Sciatic nerve (tissue), 2 donors: ENCODE measurements at places on chromosomes 7 and 10. TPM values are rescaled to one million over a fixed set of nuclear protein-coding genes. Genes with fewer than 3 reads are reported as not detected.
A peak's percentile ranks its signal among the peaks of the same experiment; 100 is the strongest.

GRCh38 chr7:116500078-116500853 lies 728 bp downstream of the CAV2 start:
- DNase-seq = peak; percentile 68

- no peak for DNase-seq
Measured at GRCh38 chr10:107552963-107553362, 388.5 kb upstream of the SORCS1 start.

GRCh38 chr10:48947690-48948469 lies 8.2 kb upstream of the LRRC18 start:
- DNase-seq = no peak

GRCh38 chr10:132577350-132578003 lies 39.9 kb downstream of the INPP5A start:
- DNase-seq = no peak

DNA sequence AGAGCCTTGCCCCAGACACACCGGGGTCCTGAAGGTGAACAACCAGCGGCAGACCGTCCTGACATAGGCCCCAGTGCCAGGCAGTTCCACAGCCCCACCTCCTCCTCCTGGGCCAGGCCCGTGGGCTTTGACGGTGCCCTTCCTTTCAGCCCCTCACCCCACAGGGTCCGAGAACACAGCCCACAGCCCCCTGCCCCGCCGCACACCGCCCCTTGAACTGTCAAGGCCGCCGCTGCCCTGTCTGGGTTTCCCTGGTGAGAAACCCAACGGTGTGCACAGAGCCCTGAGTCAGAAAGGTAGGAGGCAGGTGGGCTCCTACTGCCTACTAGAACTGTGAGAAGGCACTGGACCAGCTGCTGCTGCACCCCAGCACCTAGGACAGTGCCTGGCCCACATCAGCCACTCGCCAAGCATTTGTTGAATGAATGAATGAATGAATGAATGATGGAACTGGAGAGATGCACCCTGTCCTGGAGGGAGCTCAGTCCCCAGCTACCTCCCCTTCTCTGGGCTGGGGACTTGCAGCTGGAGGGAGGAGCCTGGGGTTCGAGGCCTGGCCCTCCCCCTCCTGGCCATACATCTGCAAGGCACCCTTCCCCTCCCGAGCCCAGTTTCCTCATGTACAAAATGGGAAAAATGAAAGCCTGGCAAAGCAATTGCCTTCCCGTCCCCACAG lies 117.9 kb downstream of the SLIT1 start:
- DNase-seq = no peak

The FAM200A gene
- 6.7 TPM for total RNA-seq

GRCh38 chr10:86366033-86366901 lies at the start of gene GRID1:
TSS of gene GRID1 (minus strand) at chr10:86366795.
- DNase-seq = peak; percentile 70

The ABCB4 gene
- total RNA-seq = 3.3 TPM

DNA sequence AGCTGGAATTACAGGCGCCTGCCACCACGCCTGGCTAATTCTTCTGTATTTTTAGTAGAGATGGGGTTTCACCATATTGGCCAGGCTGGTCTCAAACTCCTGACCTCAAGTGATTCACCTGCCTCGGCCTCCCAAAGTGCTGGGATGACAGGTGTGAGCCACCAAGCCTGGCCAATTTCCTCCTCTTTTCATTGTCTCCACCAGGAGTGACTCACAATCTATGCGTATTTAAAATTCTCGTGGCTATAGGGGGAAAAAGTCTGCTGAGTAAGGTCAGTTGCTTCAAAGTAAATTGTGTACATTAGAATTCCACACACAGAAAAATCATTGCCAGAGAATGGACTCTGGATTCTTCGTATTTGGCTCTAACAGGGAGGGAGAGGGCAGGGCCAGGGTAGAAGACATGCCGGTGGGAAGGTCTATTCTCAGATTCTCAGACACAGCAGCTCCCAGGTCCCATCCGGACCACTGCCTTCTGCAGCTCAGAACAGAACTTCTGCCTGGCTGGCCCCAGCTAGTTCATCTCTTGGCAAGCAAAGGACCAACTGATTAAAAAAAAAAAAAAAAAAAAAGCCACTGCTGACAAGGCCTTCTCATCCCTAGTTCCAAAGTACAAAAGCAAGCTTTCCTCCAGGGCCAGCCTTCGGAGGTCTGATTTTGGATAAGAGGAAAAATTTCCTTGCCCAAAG lies 22.2 kb downstream of the PSPH start:
- no peak for DNase-seq

GRCh38 chr7:68348401-68348800 lies 1249.9 kb upstream of the AUTS2 start:
- DNase-seq = no peak

DNA sequence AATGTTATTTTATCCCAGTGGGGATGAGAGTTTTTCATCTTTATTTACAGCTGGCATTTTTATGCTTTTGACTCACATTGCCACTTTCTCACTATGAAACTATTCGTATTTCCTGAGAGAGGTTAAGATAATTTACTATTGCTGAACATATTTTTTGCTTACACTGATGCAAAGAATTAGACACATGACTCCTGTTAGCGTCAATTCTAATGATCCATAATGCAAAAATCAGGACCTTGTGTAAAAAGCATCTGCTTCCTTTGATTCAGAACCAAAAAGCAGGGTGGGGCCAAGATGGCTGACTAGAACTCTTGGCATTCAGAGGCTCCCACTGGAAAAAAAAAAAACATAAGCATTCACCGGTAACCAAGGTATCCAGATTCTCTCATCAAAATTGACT lies 464.8 kb downstream of the SEMA3D start:
- no peak for DNase-seq

DNA sequence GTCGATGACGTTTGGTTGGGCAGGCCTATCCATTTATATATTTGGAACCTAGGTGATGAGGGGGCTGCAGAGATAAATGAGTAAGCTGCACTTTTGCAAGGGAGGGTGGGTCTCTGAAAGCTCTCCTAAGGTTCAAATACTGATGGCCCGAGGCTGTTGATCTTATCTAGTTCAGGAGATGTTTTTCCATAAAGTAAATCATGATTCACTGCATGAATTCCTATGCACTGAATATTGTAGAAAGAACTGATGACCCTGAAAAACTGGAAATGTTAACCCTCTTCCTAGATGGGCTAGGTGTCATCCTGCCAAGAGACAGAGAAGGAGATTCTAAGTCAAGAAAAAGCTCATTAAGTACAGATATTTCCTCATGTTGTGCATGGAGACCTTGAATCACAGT lies 459.9 kb downstream of the PLXNA4 start:
- DNase-seq = no peak
